ENCODE measurements at places on chromosomes 11 and 22. TPM values are rescaled to one million over a fixed set of nuclear protein-coding genes. Genes with fewer than 3 reads are reported as not detected.

CBLIF gene
- total RNA-seq = not detected

HMGXB4 gene
- 29.3 TPM for total RNA-seq

PARVG gene
- 177 TPM for total RNA-seq

MMP8 gene
- not detected for total RNA-seq

DCHS1 gene
- 0.36 TPM for total RNA-seq

OR5P2 gene
- not detected for total RNA-seq
